Stimulated activated naive CD8-positive, alpha-beta T cell treated with anti-CD3 and anti-CD28 coated beads, Interleukin-15, Interleukin-2, amounts not matched to agents 100 U/mL and 50 U/mL, for 24 hours (primary cell): ENCODE measurements at places on chromosomes 16 and 17.

DNA sequence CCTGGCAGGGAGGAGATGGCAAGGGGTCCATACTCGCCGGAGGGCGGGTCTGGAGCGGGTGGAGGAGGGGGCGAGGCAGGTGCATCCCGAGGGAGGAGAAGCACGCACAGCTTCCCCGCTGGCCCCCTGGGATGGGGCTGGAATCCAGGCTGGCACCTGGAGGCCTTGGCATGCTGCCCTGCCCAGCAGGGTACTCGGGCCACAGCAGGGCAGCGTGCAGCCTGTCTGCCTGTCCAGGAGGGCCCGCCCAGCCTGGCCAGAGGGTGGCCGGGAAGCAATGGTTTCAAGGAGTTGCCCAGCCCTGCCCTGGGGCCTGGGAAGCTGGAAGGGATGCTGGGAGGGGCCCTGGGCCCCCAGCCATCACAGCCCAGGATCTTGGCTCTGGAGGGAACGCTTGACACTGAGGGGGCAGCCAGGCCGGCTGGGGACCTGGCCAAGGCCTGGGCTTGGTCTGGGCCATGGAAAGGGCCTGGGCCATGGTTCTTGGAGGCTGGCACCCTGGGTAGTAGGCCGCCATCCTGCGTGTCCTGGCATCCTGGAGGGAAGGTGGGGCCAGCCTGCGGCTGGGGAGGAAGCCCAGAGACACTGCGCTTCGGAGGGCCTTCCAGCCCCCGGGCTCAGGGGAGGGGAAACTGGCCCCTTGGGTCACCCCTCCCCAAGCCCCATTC lies 1.1 kb downstream of the GLIS2 start:
- no peak for DNase-seq

GRCh38 chr17:16945663-16946218 lies 26.2 kb downstream of the TNFRSF13B start:
- no peak for DNase-seq

DNA sequence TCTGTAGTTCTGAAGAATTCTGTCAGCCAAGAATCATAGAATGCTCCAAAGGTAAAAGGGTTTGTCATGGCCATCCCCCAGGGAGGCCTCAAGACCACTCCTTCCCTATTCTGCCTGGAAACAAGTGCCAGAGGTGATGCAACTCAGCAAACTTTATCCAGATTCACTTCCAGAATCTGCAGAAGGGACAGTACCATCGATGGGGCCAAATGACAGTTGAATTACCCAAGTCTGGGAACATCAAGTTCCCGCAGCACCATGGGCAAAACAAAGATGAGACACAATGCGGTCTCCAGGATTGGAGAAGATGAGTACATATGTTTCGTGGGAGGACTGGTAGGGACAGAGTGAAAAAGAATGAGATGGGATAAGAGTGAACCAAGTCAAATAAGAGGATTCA lies 13.7 kb upstream of the TAT start:
- DNase-seq = no peak

DNA sequence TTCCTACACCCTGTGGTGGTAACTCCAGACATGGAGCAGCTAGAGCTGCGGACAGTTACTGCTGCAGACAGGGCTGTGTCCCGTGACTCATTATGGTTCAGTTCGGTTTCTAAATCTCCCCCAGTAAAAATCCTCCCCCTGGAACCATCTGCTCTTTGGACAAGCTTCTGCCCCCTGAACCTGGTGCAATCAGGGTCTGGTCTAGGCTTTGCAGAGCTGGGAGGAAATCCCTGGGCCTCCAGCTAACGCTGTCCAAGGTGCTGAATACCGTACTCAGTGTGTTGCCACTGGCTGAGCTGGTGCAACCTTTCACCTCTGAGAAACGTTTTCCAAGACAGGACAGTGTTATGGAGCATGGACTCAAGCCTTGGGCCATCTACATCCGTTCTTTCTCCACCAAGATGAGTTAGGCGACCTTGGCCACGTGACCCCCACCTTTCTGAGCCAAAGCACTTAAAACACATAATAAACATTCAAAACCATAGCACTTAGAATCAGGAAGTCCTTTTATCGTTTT lies 142.0 kb downstream of the CPPED1 start:
- peak; percentile 26 for DNase-seq

GRCh38 chr16:68368301-68368888 lies 57.6 kb downstream of the PRMT7 start:
- peak; percentile 49 for DNase-seq
